ENCODE measurements at places on chromosomes 1 and 21.
A peak's percentile ranks its signal among the peaks of the same experiment; 100 is the strongest.

DNA sequence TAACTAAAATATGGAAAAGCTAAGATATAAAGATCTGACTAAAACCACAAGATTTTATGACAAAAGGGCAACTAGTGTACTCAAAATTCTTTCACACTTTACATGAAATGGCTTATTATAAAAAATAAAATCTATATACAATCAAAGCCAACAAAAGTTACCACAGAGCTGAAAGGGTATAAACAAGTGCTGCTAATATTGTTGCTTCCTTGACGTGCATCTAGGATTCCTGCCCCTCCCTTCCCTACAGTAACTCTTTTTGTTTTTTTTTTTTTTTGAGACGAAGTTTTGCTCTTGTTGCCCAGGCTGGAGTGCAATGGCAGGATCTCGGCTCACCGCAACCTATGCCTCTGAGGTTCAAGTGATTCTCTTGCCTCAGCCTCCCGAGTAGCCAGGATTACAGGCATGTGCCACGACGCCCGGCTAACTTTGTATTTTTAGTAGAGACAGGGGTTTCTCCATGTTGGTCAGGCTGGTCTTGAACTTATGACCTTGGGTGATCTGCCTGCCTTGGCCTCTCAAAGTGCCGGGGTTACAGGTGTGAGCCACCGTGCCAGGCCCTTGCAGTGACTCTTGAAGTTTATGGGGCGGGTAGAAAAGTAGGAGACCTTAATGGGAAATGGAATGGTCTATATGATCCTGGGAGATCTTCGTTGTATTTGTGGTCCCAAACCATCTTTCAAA lies 4.5 kb downstream of the SRSF4 start:
- no peak for DNase-seq

DNA sequence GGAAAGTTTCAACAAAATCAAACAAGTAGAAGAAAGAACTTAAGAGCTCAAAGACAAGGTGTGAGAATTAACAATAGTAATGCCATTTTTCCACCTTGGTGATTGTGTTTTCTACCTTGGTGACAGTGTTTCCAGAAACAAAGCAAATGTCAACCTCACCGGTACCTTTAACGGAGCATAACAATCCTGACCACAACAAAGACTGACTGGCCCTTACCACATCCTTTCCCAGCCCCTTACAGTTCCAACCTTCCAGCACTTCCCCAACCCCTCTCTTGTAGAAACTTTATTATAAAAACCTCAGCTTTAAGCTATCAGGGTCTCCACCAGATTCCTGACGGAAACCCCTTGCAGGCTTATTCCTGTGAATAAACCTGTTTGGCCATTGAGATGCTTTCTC lies 16.7 kb downstream of the STYXL2 start:
- DNase-seq = no peak

DNA sequence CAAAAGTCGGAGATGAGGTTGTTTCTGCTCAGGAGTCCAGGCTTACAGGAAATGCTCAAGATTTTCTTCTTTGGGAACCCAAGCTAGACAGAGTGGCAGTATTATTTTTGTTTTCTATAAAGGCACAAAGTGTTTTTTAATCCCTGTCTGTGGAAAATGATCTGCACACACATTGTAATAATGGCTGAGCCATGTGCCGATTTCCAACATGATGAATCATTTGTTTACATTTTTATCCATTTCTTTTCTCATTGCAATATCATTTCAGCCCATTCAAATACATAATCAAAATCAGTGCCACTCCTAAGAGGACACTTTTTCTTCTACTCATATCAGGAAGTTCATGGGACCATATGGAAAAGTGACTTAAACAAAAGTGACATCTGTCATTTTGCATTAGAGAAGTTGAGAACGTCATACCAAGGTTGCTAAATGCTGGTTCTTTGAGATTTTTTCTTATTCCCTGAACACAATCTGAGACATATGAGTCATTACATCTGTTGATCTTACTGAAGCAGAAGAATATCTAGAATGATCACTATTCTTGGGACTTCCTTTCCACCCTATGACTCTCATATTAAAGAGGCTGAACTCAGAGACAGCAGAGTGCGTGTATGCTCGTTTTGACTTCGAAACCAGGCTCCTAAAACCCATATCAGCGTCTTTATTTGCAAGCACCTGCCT lies 44.9 kb downstream of the ACTA1 start:
- no peak for DNase-seq

- DNase-seq = no peak
Observed at GRCh38 chr1:79660129-79660528, 653.6 kb upstream of the ADGRL4 start.

DNA sequence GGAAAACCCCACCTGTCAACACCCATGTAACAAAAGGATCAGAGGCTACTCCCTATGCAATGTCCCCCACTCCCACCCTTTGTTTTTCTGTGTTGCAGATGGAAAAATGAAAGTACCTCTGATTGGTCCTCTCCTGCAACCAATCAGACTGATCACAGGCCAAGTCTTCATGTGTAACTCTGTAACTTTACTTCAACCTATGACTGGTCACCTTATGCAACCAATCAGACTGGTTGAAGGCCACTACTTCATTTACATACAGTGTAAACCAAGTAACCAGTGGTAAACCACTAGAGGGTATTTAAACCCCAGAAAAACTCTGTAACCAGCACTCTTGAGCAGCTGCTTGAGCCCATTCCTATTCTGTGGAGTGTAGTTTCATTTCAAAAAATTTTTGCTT lies 266.3 kb upstream of the OLFM3 start:
- no peak for DNase-seq

DNA sequence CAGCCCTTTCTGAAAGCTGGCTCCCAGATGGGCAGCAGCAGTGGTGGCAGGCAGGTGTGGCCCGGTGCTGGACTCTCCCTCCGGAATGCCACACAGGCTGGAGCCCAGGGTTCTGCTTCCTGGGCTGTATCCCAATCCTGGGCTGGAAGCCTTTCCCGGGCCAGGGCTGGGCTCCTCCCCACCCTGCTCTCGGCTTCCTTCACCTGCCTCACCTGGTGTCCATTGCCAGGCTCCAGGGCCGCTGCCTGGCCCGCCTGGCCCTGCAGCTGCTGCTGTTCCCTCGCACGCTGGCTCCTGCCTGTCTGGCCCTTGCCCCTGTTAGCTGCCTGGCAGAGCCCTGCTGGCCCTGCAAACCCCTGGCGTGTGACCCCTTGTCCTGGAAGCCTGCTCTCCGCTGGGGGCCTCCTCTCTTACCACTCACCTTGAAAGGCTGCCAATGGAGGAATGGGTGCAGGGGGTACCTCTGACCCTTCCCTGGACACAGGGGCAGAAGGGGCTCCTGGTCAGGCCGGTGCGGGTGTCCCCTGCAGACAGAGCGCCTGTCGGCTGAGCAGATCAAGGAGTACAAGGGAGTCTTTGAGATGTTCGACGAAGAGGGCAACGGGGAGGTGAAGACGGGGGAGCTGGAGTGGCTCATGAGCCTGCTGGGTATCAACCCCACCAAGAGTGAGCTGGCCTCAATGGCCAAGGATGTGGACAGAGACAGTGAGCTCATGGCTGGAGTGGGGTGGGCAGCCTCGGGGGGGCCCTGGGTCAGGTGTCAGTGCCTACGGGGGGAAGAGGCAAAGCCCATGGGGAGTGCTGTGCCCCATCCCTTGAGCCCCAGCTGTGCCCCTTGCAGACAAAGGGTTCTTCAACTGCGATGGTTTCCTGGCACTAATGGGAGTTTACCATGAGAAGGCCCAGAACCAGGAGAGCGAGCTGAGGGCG lies 1.1 kb downstream of the CALML6 start:
- DNase-seq = no peak

- DNase-seq = peak; percentile 45
Observed at GRCh38 chr1:94418664-94419655, 771 bp downstream of the ABCD3 start.

DNA sequence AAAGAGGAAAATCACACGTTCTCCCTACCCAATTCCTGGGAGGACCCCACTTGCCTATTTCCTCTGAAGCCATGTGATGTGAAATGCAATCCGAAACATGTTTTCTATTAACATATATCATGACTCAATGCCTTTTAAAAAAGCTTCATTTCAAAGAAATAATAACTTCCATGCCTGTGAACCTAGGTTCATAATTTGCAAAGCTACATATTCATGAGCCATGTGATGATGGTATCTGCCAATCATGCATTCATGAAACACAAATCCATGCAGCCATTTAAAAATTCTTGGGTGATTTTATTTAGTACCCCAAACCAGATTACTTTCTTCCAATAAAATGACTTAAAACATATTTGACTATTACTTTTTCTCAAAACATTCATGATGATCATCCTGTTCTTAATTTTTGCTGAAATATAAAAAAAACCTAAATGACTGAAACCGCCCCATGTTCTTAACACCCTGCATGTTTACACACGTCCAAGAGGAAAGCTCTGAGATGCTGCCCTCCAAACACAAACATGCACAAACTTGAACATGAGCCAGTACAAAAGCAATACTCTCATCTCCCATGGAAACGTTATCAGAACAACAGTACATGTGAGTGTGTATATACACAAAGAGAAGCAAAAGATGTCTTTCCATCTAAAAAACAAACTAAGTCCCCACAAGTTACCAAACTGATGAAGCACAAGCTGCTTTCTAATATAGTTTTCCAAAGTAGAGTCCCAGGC lies 140.1 kb downstream of the TGFBR3 start:
- no peak for DNase-seq

- no peak for DNase-seq
Observed at GRCh38 chr1:10765734-10766478, 30.5 kb downstream of the CASZ1 start.

DNA sequence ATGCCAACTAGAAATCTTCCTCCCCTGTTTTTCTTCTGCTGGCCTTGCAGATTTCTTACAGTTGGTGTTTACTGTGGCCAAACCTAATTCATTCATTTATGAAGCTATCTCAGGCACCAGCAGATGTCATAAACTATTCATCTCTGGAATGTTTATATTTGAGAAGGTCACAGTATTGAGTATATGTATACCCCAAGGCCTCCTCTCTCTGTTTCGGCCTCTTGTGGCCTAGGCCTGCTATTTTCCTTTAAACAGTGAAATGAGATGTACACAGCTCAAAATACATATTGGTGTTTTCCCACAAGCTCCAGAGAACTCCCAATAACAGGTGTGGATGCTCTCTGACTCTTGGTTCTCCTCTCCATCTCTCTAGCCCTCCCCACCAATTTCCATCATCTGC lies 520.7 kb upstream of the CAMK1G start:
- no peak for DNase-seq

DNA sequence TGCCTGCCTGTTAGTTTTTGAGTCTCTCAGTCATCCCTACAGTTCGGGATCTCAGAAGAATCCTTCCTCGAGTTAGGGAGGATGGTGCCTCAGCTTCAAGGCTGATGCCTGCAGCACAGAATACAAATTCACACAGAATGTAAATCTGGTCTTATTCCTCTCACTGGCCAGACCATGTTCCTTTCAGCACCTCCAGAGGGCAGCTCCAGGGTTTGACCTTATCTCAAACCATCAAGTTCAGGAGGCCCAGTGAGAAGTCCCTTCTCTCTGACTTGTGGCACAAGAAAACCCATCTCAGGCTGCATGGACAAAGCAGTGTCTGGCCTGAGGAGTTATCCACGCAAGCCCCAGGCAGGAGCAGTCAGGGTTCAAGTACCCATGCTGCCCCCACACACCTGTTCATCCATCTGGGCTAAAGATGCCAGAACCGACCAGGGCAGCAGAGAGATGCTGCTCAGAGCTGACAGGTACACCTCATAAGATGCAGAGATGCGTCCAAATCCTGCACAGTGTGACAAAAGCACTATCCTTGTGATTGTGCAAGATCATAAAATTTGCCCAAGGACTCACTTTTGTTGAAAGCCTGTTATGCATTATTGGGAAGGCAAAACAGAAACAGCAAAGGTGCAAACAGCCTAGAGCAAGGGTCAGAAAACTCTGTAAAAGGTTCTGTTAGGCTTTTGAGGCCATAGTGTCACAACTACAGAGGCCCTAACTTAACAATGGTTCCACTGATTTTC lies 49.8 kb downstream of the BCAR3 start:
- DNase-seq = no peak

DNA sequence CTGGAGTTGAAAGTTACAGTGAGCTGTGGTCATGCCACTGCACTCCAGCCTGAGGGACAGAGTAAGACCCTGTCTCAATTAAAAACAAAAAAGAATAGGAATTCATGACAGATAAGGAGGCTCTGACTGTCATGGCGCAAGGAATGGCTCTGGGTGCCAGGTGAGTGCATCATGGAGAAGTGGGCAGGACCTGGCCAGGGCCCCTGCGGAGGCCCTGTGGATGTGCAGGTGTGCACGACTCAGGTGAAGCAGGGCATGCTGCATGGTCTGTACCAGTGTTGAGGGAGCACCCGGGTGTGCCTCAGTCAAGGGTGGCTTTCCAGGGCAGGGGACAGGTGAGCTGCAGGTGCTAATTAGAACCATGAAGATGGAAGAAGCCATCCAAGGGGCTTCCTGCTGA lies 14.0 kb downstream of the SLC1A7 start:
- no peak for DNase-seq

DNA sequence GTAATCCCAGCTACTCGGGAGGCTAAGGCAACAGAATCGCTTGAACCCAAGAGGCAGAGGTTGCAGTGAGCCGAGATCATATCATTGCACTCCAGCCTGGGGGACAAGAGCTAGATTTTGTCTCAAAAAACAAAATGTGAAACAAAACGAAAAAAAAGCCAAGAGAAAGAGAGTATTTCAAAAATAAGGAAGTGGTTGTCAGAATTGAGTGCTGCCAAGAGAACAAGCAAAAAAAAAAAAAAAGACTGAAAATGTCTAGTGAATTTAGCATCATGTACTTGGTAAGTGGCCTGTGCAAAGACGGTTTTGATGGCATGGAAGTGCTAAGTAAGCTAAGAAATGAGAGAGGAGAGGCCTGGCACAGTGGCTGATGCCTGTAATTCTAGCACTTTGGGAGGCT lies 14.3 kb downstream of the KPNA6 start:
- no peak for DNase-seq

DNA sequence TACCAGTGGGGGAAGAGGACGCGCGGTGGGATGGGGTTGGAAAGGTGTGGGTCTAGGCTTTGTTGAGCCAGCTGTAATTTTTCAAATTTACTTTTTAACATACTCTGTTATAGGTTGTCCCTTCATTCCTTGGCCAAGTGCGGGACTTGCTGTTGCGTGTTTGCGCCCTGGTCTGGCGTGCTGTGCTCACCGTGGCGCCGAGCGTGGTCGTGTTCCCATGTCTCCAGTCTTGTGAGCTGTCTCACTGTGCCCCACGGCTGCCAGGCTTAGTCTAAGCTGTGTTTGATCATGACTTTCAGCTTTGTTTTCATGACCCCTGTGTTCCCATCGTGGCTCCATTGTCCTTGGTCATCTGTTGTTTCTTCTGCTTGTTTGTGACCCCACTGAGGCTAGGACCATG lies 26.0 kb downstream of the TRAPPC10 start:
- no peak for DNase-seq

- DNase-seq = no peak
Observed at GRCh38 chr1:74468982-74469603, 43.3 kb downstream of the LRRC53 start.
